Activated T-cell treated with anti-CD3 and anti-CD28 coated beads, Interleukin-2, amount 50 U/mL, for 72 hours (primary cell): ENCODE measurements at places on chromosomes 3 and 15.

DNA sequence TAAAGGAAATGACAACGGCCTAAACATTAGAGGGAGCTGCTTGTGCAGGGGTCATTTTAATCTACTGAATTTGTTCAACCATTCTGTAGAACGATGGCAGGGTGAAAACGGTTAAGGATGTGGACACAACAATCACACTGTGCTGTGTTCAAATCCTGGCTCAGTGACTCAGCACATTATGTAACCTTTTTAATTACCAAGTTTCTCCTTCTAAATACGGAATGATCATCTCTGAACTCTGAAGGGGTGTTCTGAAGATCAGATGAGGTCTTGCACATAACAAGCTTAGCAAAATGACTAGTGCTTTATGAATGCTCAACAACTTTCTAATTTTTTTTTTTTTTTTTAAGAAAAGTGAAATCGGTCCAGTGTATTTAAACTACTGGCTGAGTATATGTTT lies 592.8 kb downstream of the FOXP1 start:
- no peak for DNase-seq

- no peak for DNase-seq
These were observed 200.0 kb upstream of the UBE2E2 start for GRCh38 chr3:23002836-23003732.

DNA sequence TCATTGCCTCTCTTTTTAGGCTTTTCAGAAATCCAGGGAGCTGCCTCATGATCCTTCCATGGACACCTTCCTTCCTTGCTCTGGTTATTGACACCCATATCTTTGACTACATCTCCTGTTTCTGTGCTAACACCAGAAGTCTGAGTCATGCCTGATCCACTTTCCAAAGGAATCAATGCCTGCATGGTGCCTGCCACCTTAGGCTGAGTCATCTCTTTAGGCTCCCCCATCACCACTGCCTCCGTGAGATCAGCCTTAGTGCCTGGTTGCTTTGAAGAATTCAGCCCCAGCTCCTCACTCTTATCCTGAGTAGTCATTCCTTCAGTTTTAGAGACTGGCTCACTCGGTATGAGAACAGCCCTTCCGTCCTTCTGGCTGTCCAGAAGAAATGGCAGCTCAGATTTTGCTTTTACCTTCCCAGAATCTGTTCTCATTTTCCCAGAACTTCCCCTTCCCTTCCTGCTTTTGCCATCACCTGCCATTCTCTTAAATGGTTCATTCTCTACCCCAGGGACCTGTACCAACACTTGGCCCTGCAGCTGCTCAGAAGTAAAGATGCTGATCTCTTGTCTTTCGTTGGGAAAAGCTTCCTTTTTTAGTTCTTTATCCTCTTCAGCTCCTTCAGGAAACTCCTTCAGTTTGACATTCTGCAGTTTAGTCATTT lies 105.3 kb downstream of the MAP4 start:
- no peak for DNase-seq

DNA sequence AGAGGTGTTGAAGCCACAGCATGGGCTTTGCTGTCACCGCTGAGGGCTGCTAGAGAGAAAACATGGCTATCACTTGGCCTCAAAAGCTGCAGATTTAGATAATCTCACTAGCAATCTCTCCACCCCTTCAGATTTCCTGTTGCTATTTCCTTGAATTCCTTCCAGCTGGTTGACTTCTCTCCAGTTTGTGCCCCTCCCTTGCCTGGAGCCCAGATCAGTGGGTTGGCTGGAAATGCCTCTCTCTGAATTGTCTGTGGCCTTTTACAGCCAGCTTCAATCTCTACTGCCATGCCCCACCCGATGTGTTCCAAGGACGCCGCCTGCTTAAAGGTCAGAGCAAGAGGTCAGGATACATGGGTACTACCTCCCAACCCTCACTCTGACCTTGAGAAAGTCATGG lies 294.1 kb downstream of the NTRK3 start:
- DNase-seq, result no peak

DNA sequence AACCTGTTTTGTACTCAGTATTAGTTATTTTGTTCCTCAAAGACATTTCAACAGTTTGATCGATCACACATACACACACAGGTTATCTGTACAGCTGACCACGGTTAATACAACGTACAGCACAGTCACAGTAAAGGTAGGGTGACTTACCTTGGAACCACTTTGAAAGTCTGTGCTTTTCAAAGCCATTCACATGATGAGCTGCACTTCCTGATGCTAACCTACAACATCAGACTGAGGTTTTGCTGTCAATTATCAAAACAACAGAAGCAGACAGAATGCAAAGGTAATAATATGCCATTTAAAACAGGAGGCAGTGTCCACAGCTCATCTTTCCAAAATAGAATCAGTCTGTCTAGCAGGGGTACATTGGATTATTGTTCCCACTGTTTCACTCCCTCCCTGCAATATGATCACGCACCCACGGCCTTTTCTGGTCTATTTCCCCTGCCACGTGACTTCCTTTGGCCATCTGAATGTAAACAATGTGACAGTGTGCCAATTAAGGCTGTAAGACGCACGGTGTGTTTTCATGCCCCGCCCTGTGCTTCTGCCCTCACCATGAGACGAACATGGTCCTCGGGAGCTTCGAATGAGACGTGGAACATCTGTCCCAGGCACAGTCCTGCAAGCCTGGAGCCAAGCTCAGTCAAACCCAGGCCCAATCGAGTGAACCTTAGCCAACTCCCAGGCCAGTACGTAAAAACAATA lies 102.4 kb downstream of the FMN1 start:
- no peak for DNase-seq

- DNase-seq, result no peak
These were observed 20.9 kb downstream of the ABHD6 start for GRCh38 chr3:58258392-58259055.

- DNase-seq, result no peak
These were observed 291.0 kb upstream of the CHRM5 start for GRCh38 chr15:33677238-33677830.

- DNase-seq, result no peak
These were observed 160.4 kb upstream of the KCNH8 start for GRCh38 chr3:18987862-18988447.

GRCh38 chr3:36923523-36923943 lies 21.3 kb downstream of the TRANK1 start:
- no peak for DNase-seq

DNA sequence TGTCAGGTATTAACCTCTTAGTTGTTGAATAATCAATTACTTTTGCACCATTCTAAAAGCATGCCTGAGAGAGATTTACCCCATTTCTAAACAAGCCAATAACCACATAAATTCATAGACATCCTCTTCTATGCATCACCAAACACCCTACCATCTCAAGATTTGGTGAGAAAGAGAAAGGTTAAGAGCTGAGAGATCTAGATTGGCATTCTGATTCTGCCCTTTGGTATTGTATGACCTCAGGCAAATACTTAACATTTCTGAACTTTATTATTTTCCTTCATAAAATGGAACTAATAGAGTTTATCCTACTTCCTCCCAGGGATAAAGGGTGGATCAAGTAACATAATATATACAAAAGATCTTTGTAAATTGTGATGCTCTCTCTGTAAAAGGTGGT lies 146.5 kb upstream of the MME start:
- DNase-seq, result no peak

GRCh38 chr3:127206611-127207516 lies 13.9 kb downstream of the PRR23E start:
- no peak for DNase-seq

GRCh38 chr3:14398797-14399106 lies 3.7 kb upstream of the SLC6A6 start:
- DNase-seq, result no peak

GRCh38 chr15:91054816-91055215 lies 32.4 kb upstream of the VPS33B start:
- DNase-seq, result no peak
